Activated T-helper 2 cell treated with anti-CD3 and anti-CD28 coated beads, Interferon-gamma antibody, Interleukin-2, Interleukin-4, amounts not matched to agents 10 μg/mL and 5 μg/mL and 100 μg/mL, durations not matched to agents 14 hours and 24 hours and 36 hours (primary cell): ENCODE measurements at places on chromosomes 6 and 20. TPM values are rescaled to one million over a fixed set of nuclear protein-coding genes. Genes with fewer than 3 reads are reported as not detected.

DNA sequence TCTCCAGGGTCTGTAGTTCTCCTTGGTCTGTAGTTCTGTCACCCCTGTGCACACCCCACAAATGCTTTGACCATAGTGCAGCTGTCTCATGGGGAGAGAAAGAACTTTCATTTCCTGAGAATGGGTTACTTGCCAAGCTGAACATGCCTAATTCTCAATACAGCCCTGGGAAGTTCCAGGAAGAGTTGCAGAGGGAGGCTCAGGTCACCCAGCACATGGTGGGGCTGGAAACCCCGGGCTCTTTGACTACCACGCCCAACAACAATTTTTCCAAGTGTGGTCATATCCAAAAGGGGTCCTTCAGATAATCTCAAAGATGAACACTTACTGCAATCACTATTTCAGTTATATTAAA lies 2.2 kb upstream of the PTPRA start:
- H3K27me3 ChIP-seq: no peaks in the 10 kb centered on the region
- peak overlapping the region; percentile 21 for H3K27ac ChIP-seq
- no peak for DNase-seq
- H3K4me1 ChIP-seq: peaks cover 40% of the 10 kb centered on the region

FILIP1 gene
- total RNA-seq: not detected in 2 replicates

DNA sequence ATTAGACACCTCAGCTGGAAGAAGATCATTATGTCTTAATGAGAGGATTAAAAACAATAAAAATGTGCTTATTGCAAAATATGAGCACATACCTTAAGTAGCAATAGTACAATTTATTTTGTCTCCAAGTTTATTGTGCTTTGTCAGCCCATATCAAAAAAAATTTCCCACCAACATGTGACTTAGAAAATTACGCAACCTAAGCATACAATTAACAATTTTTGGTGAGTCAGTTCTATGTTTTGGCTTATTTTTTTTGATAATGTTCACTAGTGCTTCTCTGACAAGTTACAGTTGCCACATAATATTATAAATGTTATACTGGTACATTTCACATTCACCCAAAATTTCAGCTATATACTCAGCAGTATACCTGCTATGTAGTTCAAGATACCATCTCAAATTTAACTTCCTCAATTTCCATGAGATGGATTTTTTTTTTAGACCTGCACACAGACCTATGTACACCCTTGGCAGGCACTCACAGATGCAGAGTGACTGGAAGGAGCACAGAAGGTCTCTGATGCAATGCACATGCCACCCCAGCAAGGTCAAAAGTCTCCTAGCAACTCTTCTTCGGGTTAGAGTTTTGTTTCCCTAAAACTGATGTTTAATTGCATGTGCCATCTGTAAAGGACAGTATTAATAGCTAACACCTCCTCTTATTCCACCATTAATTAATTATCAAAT lies 112.4 kb downstream of the PRKN start:
- H3K27me3 ChIP-seq: no peaks in the 10 kb centered on the region
- no peaks in the 10 kb centered on the region for H3K36me3 ChIP-seq
- no peaks in the 10 kb centered on the region for H3K4me1 ChIP-seq

DNA sequence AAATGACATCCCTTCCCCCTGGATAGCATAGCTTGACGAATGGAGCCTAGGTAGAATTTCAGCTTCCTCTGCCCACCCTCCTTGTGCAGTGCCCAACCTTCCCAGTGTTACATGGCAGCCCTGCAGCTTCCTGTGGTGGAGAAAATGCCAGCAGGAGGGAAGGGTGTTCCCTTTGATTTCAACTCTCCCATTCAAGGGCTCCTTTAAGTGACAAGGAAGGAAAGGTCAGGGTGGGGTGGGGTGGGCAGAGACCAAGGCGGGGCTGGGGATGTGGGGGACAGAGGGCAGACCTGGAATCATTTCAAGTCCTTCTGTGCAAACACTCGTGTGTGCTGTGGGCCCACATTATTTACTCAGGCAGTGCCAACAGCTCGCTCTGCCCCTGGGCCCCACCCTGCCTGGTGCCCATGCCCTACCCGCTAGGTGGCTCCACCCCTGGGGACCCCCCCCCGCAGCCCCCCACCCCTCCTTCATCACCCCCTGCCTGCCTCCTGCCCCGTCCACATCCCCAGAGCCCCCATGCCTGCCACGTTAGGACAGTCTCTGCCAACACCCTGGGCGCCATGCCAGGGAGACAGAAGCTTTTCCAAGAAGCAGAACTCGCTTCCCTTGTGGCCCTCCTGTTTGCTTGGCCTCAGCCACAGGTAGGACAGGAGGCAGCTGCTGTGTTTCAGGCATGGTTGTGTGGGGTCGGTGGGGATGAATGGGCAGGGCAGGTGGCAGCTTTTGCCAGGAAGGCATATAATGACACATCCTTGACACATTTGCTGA lies 9.4 kb downstream of the SPDEF start:
- no peak for DNase-seq
- H3K36me3 ChIP-seq: no peaks in the 10 kb centered on the region
- no peak overlapping the region for H3K27ac ChIP-seq

DNA sequence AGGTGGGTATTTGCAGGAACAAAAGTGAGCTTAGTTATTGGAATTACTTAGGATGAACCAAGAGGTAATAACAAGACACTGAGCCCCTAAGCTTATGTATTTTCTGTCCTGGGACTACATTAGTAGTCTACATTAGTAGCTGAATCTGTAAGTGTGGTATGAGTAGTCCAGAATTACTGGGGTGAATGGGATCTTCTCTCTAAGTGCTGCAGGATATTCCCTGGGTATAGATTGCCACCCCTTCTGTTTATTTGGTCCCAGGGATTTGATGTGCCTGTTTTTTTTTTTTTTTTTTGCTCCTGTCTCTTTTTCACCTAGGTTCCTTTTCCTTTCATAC lies 5.9 kb downstream of the CD2AP start:
- DNase-seq: no peak
- H3K36me3 ChIP-seq: peaks cover under 1% of the 10 kb centered on the region
- no peaks in the 10 kb centered on the region for H3K27me3 ChIP-seq
- H3K4me3 ChIP-seq: no peak overlapping the region
- no peak overlapping the region for H3K27ac ChIP-seq
- peaks cover 48% of the 10 kb centered on the region for H3K4me1 ChIP-seq

C6orf141 gene
- total RNA-seq: not detected in 2 replicates

- no peak for DNase-seq
- peaks cover 5% of the 10 kb centered on the region for H3K36me3 ChIP-seq
- H3K27ac ChIP-seq: no peak overlapping the region
Measured at GRCh38 chr20:35398660-35399144, 13.1 kb downstream of the UQCC1 start.

ZBTB12 gene
- total RNA-seq: 4.8 and 4.9 TPM in 2 replicates

- H3K27ac ChIP-seq: no peak overlapping the region
- no peak overlapping the region for H3K4me3 ChIP-seq
- H3K4me1 ChIP-seq: no peaks in the 10 kb centered on the region
- H3K36me3 ChIP-seq: no peaks in the 10 kb centered on the region
Measured at GRCh38 chr6:89205819-89206218, 11.3 kb downstream of the GABRR1 start.

LBP gene
- total RNA-seq: not detected in 2 replicates

- peaks cover 9% of the 10 kb centered on the region for H3K36me3 ChIP-seq
- H3K4me1 ChIP-seq: peaks cover 51% of the 10 kb centered on the region
- peak overlapping the region; percentile 93 for H3K27ac ChIP-seq
- peak overlapping the region; percentile 83 for H3K4me3 ChIP-seq
Measured at GRCh38 chr6:26170181-26170580, 83.0 kb downstream of the HFE start.

DNA sequence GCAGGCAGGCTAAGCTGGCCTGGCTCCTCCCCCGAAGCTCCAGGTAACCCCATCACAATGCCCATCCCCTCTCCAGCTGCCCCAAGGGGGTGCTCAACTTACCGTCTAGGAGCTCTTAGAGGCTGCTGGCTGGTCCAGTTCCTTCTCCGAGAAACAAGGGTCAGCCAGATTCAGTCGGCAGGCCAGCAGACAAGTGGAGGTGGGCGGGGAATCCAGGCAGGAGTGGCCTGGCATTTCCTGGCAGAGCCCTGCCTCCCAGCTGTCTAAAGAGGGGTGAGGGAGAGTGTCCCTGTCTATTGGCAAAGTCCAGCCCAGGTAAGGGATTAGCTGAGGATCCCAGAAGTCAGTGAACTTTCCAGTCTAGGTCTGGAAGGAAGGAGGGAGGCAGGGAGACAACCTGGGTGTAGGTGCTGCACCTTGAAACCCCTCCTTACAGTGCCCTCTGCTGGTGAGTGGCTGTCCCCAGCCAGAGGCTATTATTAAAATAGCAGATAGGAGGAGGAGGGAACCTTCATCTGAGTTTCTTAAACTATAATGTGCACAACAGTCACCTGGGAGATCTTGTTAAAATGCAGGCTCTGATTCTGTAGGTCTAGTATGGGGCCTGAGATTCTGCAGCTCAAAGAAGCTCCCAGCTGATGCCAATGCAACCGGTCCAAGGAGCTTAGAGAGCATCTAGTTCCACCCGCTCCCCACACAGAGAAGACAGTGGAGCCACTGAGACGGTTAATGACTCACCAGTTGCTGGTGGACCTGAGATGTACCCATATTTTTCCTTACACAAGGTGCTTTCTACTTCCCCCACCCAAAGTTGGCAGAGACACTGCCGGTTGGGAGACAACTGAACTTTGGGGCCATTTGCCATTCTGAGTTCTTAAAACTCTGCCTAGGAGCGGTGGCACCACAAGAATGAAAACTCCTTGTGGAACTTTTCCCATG lies at the start of gene UNC5CL:
Gene UNC5CL (minus strand): TSS at position 162 of the 939 bp plus-strand sequence. CDS start 4,147 bp downstream, outside the sequence.
- DNase-seq: peak; percentile 46
- H3K4me3 ChIP-seq: no peak within 1 kb of the TSS
- H3K36me3 ChIP-seq: no peaks in the 10 kb centered on the region
- peaks cover 11% of the 10 kb centered on the region for H3K4me1 ChIP-seq
- H3K27me3 ChIP-seq: no peaks in the 10 kb centered on the region

THEMIS gene
- total RNA-seq: 10.2 and 10.3 TPM in 2 replicates

GRCh38 chr20:49460916-49461315 lies 21.6 kb downstream of the KCNB1 start:
- DNase-seq: no peak
- no peaks in the 10 kb centered on the region for H3K4me1 ChIP-seq
- H3K36me3 ChIP-seq: no peaks in the 10 kb centered on the region
- peaks cover 14% of the 10 kb centered on the region for H3K27me3 ChIP-seq
- no peak overlapping the region for H3K4me3 ChIP-seq
- H3K27ac ChIP-seq: no peak overlapping the region

CCM2L gene
- total RNA-seq: not detected in 2 replicates

GRCh38 chr6:166152660-166153059 lies 15.0 kb downstream of the TBXT start:
- H3K4me1 ChIP-seq: no peaks in the 10 kb centered on the region
- no peaks in the 10 kb centered on the region for H3K27me3 ChIP-seq
- DNase-seq: no peak
- H3K4me3 ChIP-seq: no peak overlapping the region
- no peaks in the 10 kb centered on the region for H3K36me3 ChIP-seq
- H3K27ac ChIP-seq: no peak overlapping the region

DNA sequence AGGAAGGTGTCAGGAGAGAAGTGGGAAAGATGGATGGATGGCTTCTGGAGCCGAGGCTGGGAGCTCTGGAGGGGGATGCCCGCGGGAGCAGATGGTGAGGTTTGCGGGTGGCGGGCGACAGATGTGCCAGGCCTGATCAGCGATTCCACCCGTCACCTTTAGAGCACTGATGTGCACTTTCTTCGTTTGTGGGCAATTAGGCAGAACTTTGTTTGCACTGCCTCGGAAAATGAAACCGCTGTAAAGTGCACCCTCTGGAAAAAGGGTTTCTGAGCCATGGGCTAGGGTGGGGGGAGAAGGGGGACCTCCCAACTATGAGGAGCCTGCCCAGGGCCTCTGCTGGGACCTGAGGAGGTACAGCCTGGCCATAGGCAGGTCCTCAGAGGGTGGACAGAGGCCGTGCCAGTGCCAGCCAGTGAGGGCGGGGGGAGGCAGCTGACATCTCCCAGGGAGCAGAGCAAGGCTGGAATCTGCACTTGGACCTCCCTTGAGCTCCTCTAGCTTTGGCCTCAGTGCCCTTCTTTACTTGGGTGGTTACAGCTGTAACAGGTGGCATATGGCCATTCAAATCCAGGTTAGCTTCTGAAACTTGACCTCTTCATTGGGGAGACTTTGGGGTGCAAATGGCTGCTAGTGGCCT lies 58.7 kb downstream of the CD40 start:
- no peak for DNase-seq
- no peaks in the 10 kb centered on the region for H3K4me1 ChIP-seq
- no peaks in the 10 kb centered on the region for H3K36me3 ChIP-seq
- H3K27me3 ChIP-seq: peaks cover 42% of the 10 kb centered on the region
- no peak overlapping the region for H3K27ac ChIP-seq

GFRA4 gene
- total RNA-seq: not detected in 2 replicates

GRCh38 chr6:170096803-170097504 lies 193.9 kb downstream of the DLL1 start:
- H3K4me3 ChIP-seq: no peak overlapping the region
- no peaks in the 10 kb centered on the region for H3K36me3 ChIP-seq
- no peaks in the 10 kb centered on the region for H3K27me3 ChIP-seq
- DNase-seq: no peak
- no peaks in the 10 kb centered on the region for H3K4me1 ChIP-seq
